ENCODE measurements at places on chromosomes 4 and X.

- DNase-seq = no peak
These were observed 485.1 kb downstream of the TRIML1 start for GRCh38 chr4:188624370-188624769.

- no peak for DNase-seq
These were observed 44.2 kb downstream of the NAP1L5 start for GRCh38 chr4:88653371-88653946.

GRCh38 chrX:52979993-52980392, 21.7 kb upstream of the FAM156A start:
- DNase-seq = no peak

DNA sequence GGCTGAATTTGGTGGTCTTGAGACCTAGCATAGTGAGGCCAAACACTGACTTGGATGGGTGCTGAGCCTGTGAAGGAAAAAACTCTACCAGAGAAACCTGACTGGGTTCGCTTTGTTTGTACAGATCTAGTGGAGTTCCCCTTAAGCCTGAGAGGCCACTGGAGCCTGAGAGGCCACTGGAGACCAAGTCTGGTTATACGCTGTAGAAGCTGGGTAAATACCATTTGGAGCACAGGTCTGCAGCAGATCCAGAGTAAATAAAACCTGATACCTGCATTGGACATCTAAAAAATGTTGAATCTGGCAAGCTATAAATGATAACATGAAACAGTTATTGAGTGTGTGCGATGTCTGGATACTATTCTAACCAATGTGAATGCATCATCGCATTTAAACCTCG, 104.3 kb upstream of the IGSF1 start:
- DNase-seq = no peak

DNA sequence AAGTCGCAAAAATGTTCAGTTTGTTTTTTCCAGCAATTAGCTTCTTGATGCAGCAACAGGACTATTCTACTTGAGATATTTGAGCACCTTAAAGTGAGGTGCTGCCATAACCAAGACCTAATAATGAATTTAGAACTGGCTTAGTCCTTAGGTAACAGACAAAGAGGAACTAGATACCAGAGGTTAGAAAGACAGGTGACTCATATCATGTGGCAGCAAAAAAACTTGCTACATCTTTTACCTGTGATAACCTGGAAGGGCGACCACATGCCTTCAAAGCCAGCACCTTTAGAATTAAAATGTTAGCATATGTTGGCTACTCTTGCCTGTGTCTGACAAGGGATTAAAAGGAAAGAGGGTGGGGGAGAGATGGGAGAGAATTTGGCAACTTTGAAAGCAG, 90.4 kb downstream of the ARHGAP6 start:
- no peak for DNase-seq

- DNase-seq = no peak
These were observed 100.9 kb downstream of the SLC34A2 start for GRCh38 chr4:25756503-25756902.

DNA sequence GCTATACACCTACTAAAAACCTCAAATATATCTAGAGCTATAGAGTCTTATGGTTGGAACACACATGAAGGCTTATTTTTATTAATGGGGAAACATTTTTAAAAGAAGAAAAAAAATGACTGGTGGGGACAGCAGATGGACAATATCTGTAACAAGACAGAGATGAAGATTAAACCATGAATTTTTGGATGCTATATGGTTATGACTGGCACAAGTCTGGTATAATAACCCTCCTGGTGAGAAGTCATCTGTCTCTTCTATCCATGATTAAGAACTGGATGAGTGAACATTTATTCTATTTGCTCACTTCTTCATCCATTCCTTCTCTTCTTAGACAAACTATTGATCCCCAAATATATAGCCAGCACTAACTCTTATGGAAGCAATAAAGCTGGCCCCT, 104.4 kb downstream of the EFHC2 start:
- no peak for DNase-seq

- DNase-seq = no peak
These were observed 282.0 kb downstream of the GALNTL6 start for GRCh38 chr4:172095161-172095560.

GRCh38 chrX:2712890-2713840, 22.1 kb downstream of the CD99 start:
- peak; percentile 52 for DNase-seq

- no peak for DNase-seq
These were observed 46.6 kb upstream of the NWD2 start for GRCh38 chr4:37197899-37198298.

- DNase-seq = no peak
These were observed 20.5 kb downstream of the ANOS1 start for GRCh38 chrX:8711401-8711800.

DNA sequence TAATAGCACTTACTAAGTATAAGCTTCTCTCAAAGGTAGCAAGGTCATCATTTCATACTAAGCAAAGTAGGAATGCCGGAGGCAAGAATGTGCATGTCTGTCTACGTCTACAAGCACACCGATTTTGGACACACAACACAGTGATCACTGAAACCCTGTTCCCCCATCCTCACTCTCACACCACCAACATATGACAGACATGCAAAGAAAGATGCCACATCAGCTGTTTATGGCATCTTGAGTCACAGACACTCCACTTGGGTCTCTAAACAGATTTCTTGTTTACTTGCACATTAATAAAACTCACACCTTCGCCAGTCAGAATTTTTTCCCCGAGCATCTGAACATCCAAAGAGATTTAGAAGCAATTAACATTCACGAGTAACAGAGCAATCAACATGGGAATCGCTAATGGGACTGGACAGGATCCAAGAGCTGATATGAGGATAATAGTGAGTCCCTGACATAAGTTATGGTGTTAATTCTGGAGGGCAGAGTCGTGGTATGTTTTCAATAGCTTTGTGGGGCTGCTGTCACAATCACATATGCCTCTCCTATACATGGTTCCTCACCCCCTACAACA, 324.1 kb downstream of the DHX15 start:
- no peak for DNase-seq

GRCh38 chrX:19805046-19805690, 82.2 kb downstream of the SH3KBP1 start:
- DNase-seq = peak; percentile 33

- no peak for DNase-seq
These were observed 186.5 kb upstream of the FSTL5 start for GRCh38 chr4:162350331-162350730.

- no peak for DNase-seq
These were observed 10.4 kb downstream of the HAUS7 start for GRCh38 chrX:153459986-153460385.

DNA sequence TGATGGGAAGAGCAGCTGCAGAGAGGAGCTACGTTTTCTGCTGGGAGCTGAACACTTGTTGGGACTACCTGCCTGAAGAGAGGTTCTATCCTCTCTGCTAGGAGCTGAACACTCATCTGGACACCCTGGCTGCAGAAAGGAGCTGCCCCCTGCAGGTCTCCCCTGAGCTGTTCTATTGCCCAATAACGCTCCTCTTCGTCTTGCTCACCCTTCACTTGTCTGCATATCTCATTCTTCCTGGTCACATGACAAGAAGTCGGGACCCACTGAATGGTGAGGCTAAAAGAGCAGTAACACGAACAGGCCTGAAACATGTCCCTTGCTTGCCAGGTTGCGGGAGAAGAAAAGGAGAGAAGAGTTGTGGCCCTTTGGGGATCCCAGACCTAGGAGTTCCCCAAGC, 27.8 kb downstream of the NAA11 start:
- no peak for DNase-seq

DNA sequence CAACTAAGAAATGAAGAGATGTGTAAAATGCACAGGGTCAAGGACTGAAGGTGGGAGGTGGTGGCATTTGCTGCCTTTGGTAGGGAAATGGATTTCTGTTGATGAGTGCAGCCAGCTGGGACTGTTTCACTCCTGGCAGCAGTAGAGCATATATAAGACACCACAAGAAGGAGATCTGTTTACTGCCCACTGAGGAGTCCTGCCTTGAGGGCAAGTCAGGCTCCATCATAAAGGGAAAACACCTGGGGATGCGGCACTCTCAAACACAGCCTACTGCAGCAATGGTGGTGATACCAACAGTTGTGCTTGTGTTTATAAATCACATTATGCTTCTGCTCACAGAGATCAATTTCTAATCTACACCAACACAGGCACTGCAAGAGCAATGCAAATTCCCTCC, 222.1 kb downstream of the TACR3 start:
- no peak for DNase-seq

DNA sequence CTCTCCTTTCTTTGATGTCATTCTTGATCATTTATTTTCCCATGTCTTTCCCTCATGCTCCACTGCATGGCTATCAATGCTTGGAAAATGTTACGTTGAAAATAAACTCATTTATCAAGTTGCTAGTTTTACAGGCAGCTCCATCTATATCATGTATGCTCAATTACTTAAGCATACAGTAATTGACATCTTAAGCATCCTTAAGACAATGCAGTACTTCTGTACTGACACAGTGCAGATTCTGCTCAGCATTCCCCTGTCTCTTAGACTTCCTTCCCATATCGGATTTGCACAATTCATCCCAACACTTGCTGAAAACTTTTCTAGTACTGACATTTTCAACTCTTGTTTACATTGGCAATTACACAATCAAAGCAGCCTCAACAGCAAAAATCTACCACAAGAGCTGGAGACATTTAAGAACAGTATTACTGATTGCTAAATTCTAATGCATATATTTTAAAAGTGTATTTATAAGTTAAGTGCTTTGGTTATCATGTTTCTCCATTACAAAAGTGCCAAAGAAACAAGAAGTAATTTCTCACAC, 165.6 kb downstream of the ATP10D start:
- no peak for DNase-seq

DNA sequence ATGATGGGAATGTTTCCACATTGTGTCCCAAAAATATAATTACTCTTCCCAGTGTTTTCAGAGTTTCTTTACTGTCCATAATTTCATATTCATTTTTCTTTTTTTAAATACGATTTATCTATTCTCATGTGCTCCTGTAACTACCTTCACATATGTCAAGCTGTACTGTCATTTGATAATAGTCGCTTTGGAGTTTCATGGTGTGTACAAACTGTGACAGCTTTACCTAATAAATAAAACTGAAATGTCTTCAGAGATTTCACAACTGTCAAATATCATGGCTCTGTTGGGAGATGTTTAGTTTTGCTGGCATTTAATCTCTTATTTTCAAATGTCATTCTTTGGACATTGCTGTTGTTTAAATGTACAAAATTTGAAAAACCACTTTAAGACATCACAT, 450.2 kb downstream of the TLL1 start:
- no peak for DNase-seq

DNA sequence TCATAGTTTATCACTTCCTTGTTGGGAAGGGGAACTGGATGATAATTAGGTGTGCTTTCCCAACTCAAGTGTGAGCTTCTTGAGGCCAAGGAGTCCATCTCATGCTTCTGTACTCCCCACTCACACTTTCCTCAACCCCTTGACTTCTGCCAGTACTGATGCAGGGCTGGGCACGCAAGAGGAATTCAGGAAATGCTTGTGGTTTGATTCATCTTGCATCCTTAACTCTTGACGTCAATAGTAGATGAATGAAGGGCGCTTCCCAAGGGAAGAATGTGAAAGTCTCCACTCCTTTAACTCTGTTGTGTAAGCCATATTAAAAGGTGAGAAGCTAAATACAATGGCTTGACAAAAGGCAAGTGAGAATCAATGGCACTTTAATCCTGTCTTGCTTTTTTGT, 101.8 kb downstream of the AGTR2 start:
- no peak for DNase-seq

DNA sequence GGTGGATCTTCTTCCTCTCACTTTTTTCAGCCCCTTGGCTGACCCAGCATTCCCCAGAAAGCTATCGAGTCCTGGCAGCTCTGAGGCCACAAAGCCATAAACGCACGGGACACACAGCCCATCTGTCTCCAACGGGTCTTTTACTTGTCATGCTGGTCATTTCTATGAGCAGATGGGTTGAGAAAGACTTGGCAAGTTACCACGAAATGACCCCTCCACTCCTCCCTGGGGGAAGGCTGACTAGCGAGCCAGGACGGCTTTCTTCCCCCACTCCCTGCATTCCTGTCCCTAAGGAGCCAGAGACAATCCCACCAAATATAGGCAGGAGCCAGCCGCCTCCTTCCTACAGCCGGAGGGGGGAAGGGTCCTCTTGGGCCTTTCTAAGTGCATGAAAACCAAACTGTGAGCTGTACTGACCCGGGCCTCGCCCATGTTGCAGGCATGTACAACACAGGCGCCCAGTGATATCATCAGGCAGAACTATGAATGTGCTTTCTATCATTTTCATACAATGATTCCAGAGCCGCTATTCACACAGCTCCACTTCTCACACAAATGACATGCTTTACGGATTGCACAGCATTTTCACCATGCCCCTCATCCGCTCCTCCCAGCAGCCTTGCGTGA, 28.6 kb downstream of the AFAP1 start:
- DNase-seq = no peak

DNA sequence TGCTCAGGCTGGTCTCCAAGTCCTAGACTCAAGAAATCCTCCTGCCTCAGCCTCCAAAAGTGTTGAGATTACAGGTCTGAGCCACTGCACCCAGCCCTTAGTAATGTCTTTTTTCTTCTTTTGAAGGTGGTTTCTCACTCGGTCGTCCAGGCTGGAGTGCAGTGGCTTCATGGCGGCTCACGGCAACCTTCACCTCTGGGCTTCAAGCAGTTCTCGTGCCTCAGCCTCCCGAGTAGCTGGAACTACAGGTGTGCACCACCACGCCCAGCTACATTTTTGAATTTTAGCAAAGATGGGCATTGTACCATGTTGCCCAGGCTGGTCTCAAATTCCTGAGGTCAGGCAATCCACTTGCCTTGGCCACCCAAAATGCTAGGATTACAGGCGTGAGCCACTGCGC, 32.3 kb upstream of the ASMTL start:
- no peak for DNase-seq

- DNase-seq = no peak
These were observed 32.9 kb downstream of the MAGED4 start for GRCh38 chrX:52217494-52218160.

GRCh38 chrX:140949233-140949632, 53.2 kb upstream of the SPANXB1 start:
- DNase-seq = no peak

GRCh38 chrX:105653891-105654290, 168.4 kb upstream of the NRK start:
- DNase-seq = no peak

GRCh38 chrX:19660604-19661255, 145.4 kb upstream of the MAP3K15 start:
- DNase-seq = no peak

- no peak for DNase-seq
These were observed 97.8 kb downstream of the WFS1 start for GRCh38 chr4:6367371-6367851.

GRCh38 chrX:15356444-15356843, 21.1 kb upstream of the PIGA start:
- DNase-seq = no peak

GRCh38 chr4:147739239-147739823, 7.4 kb downstream of the ARHGAP10 start:
- DNase-seq = no peak
